Progenitor cell of endocrine pancreas (in vitro differentiated cells): ENCODE measurements at places on chromosomes 12 and 14.
A peak's percentile ranks its signal among the peaks of the same experiment; 100 is the strongest.

GRCh38 chr12:130959632-130960031 is 5.9 kb downstream of the ADGRD1 start:
- DNase-seq, result no peak

DNA sequence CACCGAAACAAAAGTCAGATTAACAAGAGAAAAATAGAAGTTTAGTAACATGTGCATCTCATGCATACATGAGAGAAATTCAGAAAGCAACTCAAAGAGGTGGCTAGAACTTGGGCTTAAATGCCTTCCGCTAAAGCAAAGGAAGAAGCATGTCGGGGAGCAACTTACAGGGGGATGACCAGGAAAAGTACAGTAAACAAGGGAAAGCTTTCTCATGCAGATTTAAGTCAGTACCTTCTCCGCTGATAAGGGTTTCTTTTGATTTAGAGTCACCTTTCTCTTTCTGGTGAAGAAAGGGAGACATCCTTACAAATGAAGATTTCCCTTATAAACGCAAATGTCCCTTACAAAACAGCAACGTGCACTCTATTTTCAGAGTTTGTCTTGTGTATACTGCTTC is 6.0 kb upstream of the RNASE6 start:
- DNase-seq, result no peak

DNA sequence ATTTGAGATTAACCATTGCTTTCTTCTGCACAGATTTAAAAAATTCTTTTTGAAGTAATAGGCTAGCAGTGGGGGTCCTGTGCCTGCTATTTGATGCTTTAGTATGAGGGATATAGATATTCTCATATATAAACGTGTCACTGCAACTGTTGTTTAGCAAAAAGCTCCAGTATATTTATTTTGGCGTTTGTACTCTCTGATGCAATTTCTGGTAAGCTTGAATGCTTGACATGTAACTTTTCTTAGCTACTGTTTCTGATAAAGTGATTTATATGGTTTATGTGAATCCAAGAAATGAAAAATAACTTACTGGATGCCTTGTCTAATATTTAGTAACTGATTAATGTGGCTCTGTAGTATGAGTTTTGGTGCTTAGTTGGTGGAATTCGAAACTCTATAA is 77.1 kb downstream of the TTLL5 start:
- no peak for DNase-seq

GRCh38 chr12:62744551-62744950 is 190.4 kb downstream of the PPM1H start:
- no peak for DNase-seq

DNA sequence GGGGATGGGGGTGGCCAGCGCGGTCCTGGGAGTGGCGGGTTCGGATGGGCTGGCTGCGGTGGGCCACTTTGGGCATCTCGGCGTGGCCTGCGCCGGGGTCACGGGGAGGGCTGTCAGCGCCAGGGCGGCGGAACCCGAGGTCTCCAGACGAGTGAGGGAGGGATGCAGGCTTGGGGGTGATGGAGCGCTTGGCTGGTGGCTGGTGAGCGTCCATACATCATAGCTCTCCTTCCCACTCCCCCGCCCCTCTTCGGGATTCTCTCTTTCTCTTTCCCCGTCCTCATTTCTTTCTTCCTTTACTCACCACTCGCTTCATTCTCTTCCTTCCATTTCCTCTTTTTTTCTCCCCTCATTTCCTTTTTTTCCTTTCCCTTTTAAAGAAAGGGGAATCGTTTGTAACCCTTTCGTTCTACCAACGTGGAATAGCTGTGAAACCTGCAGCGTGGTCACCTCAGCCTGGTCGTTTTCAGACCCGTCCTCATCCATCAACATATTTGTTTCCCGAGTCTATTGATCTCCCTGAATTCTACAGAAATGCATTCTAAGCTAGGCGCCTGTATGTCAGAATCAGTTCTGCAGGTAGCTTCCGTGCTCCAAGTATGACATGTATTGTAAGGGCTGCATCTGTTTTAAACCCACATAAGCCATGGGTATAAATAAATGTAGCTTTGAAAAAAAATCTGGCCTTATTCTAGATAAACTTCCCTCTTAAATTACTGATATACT is 260.3 kb upstream of the E2F7 start:
- DNase-seq, result peak; percentile 12

DNA sequence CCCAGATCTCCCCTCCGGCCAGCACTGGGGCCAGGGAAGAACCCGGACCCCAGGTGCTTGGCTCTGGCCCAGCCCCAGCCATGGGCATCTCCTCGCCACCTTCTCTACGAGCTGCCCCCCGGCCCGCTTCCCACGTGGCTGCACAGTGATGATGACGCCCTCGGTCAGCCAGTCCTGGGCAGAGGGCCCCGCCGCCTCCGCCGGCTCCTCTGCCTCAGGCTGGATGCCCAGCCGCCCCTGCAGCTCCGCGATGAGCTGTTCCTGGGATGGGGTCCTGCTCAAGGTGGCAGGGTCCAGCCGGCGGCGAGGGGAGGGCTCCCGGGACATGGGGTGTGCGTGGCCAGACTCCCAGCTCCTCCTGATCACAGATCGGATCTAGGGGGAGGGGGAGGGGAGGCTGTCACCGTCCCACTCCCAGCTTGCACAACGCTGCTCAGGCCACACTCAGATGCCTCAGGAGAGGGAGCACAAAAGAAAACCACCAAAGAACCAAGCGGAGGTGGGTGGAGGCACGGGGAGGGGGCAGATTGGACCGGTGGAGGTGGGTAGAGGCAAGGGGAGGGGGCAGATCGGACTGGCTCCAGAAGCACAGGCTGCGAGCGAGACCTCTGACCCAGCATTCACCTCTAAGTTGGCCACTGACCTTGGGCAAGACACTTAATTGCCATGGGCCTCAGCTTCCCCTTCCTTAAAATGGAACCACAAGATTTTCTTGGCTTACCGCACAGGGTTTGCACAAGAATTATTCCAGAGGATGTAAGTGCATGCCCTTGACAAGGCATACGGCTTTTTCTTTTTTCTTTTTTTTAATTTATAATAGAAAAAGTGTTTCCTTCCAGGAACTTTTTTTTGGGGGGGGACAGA is 16.1 kb upstream of the RPLP0 start:
- DNase-seq, result no peak

- DNase-seq, result no peak
Observed at GRCh38 chr12:92341065-92341668, 195.5 kb upstream of the BTG1 start.

- DNase-seq, result no peak
Observed at GRCh38 chr12:2960390-2960956, 1.3 kb downstream of the TEAD4 start.

DNA sequence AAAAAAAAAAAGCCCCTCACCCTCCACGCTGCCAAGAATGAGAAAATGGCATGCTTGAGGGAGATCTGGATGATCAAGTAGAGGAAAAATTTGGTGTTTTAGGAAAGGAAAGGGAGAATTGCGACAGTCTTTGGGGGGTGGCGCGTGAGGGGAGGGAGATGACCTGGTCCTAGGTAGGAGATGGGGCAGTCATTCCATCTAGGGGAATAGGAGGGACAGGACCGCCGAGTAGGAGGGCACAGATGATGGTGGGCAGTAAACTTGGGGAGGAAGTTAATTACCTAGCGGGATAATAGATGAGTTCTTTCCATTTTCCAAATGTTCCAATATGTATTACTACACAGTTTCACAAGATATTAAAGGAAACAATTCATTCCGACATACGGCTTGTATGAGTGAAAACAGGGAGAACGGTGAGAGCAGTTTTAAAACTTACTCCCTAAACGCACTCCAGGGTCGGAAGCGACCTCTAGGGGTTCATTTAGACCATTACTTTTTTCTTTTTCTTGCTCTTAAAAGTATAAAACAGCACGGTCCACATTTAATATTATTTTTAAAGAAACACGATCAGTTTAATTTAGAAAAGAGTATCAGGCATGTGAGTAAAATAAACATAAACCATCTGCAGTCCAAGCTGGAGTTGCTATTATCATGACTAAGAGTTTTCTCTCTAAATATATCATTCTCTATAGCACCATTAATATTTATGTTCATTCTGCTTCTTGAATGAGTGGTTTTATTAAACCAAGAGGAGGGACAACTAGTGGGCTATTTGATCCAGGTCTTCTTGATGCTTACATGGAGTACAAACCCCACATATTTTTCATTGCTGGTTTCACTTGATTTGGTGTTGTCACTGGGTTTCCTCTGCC is 3.0 kb upstream of the FNTB start:
- DNase-seq, result no peak

- no peak for DNase-seq
Observed at GRCh38 chr12:119682639-119683252, 14.8 kb downstream of the PRKAB1 start.

- DNase-seq, result no peak
Observed at GRCh38 chr14:104001003-104001402, 58.7 kb upstream of the RD3L start.

- no peak for DNase-seq
Observed at GRCh38 chr14:32666308-32666707, 272.4 kb upstream of the NPAS3 start.

DNA sequence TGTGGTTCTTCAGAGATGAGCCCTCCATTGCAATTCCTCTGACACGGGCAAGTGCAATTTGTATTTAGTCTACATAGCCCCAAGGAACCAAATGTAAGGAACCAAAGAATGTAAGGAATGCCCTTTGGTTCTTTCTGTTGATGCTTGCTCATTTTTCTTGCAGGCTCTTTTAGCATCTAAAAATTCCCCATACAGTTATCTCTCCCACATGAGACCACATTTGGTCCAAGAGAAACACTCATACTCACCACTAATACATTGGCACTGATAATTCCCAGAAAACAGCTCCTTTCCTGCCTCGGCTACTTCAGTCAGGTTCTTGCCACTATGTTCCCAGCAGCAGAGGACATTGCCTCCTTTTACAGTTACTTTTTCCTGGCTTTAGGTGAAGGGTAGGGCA is 332.6 kb downstream of the AEBP2 start:
- no peak for DNase-seq

DNA sequence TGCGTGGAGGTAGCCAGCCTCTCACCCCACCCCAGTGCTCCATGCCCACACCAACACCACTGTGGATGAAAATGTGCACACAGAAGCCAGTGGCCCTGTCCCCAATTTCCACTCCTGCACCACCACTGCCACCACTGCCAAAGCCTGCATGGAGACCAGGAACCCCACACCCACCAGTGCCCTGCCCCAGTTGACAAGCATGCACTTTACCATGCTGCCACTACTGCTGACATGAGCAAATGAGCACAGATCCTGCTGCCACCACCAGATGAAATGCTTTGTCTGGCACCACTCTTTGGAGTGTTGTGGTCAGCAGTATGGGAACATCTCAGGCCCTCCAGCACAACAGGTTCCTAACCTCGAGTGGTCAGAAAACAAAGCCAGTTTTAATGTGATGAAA is 104.1 kb downstream of the ATXN7L3B start:
- DNase-seq, result no peak

DNA sequence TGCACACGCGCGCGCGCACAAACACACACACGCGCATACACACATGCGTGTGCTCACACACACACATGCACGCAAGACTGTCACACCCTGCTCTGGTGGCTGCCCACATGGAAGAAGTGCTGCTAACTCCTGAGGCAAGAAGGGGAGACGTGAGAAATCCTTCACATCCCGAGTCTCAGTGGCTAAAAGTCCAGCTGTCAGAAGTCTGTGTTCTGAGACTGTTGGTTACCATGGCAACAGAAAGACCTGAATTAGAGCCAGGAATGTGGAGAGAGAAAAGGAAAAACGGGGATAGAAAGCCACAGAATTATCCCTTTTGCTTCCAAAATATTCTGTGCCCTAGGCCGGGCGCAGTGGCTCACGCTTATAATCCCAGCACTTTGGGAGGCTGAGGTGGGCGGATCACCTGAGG is 71.2 kb downstream of the PPFIBP1 start:
- DNase-seq, result no peak

- DNase-seq, result no peak
Observed at GRCh38 chr12:59624732-59625460, 29.1 kb downstream of the SLC16A7 start.

- no peak for DNase-seq
Observed at GRCh38 chr14:53215101-53215500, 62.0 kb upstream of the DDHD1 start.

GRCh38 chr12:58502226-58502625 is 418.1 kb downstream of the LRIG3 start:
- DNase-seq, result no peak

- no peak for DNase-seq
Observed at GRCh38 chr14:61376314-61376713, 54.9 kb downstream of the PRKCH start.

GRCh38 chr14:24972844-24973243 is 77.1 kb downstream of the STXBP6 start:
- DNase-seq, result no peak

GRCh38 chr14:69342928-69343525 is 55.1 kb downstream of the ERH start:
- no peak for DNase-seq

DNA sequence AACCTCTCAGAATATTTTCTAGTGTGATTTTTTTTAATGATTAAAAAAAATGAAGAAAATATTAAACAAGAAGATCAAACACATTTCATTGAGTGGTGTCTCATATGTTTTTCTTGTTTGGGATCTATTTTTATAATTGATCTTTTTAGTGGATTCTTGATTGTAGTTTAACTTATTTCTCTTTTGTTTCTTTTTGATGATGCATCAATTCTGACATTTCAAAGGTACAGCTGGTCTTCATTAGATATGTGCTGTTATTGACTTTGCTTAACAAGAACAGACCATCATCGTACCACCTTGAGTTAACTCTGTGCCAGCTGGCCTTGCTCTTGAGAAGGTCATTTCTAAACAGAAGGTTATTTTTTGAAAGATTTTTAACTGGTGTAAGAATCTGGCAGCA is 45.8 kb upstream of the FGD4 start:
- DNase-seq, result no peak

GRCh38 chr12:53115112-53115890 is 12.0 kb downstream of the SOAT2 start:
- no peak for DNase-seq

DNA sequence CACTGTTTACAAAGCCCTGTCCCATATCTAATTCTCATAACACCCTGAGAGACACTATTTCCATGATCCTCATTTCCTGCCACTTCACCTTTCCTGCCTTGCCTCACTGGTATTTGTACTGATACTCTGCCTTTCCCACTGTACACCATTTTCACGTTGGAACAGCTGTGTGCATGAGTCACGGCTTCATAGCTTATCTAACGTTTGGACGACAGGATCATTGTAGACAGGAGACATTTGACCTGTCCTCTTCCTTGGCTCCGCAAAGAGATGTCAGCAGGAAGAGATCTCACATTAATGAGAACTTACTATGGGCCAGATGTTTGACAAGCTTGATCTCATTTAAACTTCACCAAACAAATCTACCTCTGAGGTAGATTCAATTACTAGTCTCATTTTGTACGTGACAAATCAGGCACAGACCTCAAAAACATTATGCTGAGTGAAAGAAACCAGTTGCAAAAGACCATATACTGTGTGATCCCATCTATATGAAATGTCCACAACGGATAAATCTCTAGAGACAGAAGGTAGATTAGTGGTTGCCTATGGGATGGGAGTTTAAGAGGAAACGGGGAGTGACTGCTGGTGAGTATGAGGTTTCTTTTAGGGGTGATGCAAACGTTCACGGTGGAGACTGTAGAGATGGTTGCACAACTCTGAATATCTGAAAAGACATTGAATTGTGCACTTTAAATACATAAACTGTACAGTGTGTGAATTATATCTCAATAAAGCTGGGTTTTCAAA is 71.2 kb downstream of the KCNK13 start:
- no peak for DNase-seq

GRCh38 chr12:31868965-31869364 is 90.2 kb upstream of the RESF1 start:
- DNase-seq, result no peak
